ENCODE measurements at places on chromosomes 1 and 21. TPM values are rescaled to one million over a fixed set of nuclear protein-coding genes. Genes with fewer than 3 reads are reported as not detected.
A peak's percentile ranks its signal among the peaks of the same experiment; 100 is the strongest.

The MIS18A gene
- 34.4 TPM for polyA plus RNA-seq

The IVL gene
- not detected for polyA plus RNA-seq

The RNF2 gene
- polyA plus RNA-seq = 38.6 TPM

The IPP gene
- 26.3 TPM for polyA plus RNA-seq

The ZNF326 gene
- 9.5 TPM for polyA plus RNA-seq

DNA sequence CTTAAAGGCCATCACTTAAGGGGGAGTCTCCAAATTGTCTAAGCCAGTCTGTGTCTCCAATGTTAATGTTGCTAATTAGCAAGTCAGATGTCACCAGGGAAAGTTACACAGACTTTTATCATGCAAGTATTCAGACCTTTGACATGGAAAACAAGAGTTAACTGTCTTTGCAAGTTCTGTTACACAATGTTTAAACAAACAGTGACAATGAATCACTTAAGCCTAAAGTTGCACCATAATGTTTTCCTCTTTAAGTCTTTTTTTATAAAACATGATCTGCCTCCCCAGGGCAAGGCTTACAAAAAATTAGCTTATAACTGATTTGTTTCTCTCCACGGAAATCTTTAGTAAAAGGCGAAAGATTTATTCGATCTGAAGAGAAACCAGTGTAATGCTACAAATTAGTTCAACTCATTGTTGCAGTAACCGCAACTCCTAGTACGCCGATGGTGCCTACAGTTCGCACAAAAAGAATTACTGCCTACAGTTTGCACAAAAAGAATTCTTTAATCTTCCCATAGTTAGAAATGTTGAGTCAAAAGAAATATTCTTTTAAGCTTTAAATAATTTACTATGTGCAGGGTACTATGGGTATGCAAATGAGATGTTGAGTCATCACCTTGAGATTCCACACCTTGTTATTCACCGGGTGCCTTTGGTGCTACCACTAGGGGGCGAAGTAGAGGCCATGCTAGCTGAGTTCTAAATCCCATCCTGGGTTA is 45.3 kb downstream of the HHAT start:
- peak; percentile 87 for DNase-seq

DNA sequence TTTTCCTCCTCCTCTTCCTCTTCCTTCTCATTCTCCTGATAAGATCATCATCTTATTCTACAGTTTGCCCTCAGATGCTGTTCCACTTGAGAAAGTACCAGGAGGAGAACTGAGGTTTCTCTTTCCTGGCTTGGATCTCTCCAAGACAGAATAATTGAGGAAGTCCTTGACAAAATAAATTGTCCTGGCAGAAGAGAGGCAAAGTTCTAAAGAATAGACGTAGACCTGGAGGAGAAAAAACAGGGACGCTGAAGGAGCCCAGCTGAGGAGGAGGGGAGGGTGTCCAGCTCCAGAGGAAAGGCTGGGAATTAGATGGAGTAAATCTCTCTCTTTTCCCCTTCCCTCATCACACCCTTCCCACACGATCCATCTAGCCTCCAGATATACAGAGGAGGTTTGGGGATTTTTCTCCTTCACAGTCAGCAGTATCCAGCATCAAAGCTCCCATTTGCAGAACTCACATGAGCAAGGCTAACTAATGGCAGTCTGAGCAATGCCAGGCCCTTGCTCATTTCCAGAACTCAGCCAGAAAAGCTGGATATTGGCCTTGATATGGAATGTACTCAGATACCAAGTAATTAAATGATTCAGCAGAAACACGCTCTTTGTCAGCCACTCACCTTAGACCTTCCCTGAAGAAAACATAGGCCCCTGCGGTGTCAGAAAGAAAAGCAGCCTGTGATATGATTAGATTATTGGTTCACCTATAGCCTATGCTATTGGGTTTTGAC is 5.1 kb upstream of the GNG12 start:
- no peak for DNase-seq

- DNase-seq = no peak
These were observed 8.7 kb upstream of the TTF2 start for GRCh38 chr1:117051224-117052064.

GRCh38 chr1:202593845-202594244 is 116.4 kb downstream of the SYT2 start:
- no peak for DNase-seq

GRCh38 chr1:239706245-239706892 is 320.0 kb downstream of the CHRM3 start:
- no peak for DNase-seq

- no peak for DNase-seq
These were observed 4.3 kb downstream of the MAN1A2 start for GRCh38 chr1:117371441-117372151.

DNA sequence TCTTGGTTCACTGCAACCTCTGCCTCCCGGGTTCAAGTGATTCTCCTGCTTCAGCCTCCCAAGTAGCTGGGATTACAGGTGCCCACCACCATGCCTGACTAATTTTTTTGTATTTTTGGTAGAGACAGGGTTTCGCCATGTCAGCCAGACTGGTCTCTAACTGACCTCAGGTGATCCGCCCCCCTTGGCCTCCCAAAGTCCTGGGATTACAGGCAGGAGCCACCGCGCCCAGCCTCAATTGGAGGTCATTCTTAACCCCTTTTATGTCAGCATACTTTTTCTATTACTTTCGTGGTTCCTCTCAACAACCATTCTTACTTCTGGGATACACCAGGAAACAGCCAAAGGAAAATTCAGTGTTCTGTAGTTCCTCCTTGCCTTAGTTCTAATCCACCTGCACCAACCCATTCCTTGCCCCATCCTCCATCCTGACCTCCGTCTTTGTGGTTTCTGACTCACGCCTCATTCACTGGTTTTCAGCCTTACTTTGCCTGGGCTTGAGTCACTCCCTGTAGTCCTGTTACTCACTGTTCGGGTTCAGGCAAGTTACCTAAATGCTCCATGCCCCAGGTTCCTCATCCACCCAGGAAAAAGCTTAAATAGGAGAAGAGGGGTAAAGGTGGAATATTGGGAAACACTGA is 12.9 kb upstream of the BCL10 start:
- no peak for DNase-seq

GRCh38 chr1:69295265-69295664 is 272.5 kb upstream of the LRRC7 start:
- DNase-seq = no peak

GRCh38 chr21:25169370-25169769 is 437.9 kb downstream of the MRPL39 start:
- no peak for DNase-seq
